NCI-H1694 (cell line): ENCODE measurements at places on chromosomes 1 and 21.

DNA sequence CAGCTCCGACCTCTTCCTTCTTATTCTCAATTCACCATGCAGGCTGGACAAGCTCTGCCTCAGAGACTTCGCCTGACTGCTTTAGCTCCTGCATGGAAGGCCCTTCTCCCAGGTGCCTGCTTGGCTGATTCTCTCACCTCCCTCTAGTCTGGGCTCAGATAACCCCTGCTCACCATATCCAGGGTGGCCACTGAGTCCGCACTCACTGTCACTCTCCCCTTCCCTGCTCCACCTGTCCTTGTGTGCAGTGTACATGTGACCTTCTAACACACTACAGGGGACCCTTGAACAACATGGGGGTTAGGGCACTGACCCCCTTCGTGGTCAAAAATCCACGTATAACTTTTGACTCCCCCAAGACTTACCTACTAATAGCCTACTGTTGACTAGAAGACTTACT is 14.4 kb upstream of the GALNT2 start:
- DNase-seq = no peak

DNA sequence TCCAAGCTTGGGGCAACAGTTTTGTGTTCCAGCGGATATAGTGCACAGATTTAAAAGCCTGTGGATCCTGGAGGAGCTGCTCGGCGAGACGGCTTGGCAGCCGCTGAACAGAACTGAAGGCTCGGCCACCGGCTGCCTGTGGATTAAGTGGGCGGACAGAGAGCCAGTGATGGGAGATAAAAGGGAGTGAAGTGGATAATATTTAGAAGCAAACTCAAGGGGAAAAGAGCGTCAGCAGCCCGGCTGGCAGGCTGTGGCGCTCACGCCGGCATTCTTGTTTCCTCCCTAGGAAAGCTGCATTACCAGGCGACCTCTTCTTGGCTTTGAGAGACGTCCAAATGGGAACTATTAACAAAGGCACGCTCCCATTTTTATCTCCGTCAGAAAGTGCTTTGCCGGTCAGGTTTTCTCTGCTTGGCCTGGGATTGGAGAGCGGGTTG is 10.4 kb downstream of the TRABD2B start:
- DNase-seq = no peak

DNA sequence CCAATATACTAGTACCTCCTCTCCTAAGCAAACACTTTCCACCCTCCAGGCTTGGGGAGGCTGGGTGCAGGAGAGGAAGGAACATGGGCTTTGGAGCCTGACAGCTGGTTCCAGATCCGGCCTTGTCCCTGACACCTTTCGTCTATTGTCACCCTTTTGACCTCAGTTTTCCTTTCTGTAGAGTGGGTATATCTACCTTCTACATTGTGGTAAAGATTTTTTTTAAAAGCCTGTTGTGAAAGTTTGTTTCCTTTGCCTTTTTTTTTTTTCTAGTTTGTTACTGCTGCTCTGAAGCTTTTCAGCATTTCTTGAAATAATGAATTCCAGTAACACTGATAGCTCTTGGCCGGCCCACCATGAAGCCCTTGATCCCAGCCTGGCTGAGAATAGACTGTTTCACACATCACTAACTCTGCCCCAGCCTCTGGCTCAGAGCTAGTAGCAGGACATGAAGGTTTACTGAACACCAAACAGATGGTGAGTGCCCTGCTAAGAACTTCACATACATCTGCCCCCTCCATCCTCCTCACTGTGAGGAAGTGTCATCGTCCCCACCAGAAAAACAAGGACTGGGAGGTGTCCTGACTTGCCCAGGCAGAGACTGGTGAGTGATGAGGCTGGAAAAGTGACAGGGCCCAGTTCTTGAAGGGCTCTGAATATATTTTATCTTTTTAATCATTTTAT is 33.0 kb upstream of the ID3 start:
- peak; percentile 81 for DNase-seq

DNA sequence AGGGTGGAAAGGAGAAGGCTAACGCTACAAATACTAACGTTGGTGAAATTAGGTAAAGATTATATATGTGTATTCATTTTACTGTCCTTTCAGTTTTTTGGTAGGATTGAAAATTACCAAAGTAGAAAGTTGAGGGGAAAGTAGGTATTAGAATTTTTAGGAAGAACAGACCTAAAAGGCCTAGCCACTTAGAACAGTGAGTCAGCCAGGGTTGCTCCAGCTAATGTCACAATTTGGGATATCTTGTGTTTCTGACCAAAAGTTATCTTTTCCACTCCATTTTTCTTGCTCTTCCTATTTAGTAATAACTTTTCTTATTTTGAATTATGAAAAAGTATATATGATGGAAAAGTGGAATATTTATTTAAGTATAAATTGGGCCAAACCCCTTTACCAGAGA is 40.1 kb downstream of the F3 start:
- DNase-seq = no peak

- DNase-seq = no peak
These were observed 25.8 kb upstream of the PPT1 start for GRCh38 chr1:40122855-40123254.

- no peak for DNase-seq
These were observed 14.7 kb downstream of the OBSCN start for GRCh38 chr1:228222548-228222947.

DNA sequence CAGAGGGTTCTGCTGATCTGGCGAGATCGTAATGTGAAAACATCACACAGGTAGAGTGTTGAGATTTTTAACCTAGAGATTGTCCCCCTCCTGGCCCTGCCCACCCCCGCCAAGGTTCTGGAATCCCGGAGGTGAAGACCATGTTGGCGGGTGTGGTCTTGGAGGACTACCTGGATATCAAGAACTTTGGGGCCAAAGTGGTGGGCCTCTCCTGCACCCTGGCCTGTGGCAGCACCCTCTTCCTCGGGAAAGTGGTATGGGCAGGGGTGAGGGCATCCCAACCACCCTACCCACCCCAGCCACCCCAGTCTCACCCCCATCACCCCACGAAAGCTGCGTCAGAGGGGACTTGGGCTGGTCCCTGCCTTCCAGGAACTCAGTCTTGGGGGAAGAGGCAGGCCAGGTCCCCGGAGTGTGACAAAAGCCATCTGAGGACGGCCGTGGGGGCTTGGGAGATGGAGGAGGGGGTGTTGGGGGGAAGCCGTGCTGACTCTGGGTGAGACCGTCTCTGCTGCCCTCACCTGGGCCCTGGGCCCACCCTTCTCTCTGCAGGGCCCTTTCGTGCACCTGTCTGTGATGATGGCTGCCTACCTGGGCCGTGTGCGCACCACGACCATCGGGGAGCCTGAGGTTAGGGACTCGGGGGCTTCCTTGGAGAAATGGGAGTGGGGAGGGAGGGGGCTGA is 4.4 kb downstream of the CLCNKB start:
- no peak for DNase-seq

- DNase-seq = no peak
These were observed 154.3 kb upstream of the USP24 start for GRCh38 chr1:55369474-55369873.

DNA sequence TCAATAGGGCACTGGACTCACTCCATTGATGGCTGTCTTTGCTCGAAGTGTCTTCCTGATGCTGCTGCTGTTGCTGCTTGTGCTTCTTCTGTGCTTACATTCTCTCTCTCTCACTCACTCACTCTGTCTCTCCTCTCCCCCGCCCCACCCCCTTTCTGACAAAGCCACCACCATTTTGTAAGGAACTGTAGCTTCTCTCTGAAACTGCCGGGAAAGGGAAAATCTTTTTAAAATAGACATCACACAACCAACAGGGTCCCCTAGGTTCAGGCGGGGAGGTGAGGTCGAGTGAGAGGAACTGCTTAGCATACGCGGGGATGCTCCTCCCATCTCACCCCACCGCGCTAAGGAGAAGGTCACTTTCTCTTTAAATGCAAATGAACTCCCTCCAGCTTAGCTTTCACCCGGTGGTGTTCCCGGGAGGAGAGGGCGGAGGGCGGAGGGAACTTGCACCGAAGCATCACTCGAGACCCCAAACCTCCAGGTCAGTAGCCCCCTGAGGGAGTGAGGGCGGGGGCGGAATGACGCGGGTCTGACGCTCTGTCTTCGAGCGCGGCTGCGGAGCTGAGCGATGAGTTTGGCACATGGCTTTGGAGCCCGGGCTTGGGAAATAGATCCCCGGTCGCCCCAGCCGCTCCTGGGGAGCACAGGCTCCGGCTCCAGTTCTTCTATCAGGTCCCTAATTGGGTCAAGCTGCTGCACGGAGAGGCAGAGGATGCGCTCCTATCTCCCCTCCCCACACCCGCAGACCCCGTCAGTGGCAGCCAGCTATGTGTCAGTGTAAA is at the start of gene CCDC28B:
TSS of gene CCDC28B (plus strand) at position 370 of the 785 bp plus-strand sequence. CDS start 1,341 bp downstream, outside the sequence.
- no peak for DNase-seq

DNA sequence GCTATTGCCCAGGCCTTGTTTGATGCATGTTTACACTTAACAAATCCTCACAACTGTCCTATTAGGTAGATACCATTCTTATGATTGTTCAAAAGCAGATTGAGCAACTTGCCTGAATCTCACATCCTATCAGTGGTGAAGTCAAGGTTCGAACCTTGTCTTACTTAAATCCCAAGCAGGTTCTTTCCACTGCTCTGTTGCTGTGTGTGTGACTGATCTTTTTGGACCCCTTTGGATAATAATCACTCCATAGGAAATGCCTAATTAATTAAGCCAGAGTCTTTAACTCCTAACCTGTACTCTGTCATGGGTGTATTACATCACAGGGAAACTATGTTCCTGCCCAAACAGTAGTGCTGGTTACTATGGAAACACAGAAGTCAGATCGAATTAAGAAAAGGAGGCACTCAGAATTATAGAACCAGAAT is 84.2 kb downstream of the SPATA46 start:
- DNase-seq = no peak

DNA sequence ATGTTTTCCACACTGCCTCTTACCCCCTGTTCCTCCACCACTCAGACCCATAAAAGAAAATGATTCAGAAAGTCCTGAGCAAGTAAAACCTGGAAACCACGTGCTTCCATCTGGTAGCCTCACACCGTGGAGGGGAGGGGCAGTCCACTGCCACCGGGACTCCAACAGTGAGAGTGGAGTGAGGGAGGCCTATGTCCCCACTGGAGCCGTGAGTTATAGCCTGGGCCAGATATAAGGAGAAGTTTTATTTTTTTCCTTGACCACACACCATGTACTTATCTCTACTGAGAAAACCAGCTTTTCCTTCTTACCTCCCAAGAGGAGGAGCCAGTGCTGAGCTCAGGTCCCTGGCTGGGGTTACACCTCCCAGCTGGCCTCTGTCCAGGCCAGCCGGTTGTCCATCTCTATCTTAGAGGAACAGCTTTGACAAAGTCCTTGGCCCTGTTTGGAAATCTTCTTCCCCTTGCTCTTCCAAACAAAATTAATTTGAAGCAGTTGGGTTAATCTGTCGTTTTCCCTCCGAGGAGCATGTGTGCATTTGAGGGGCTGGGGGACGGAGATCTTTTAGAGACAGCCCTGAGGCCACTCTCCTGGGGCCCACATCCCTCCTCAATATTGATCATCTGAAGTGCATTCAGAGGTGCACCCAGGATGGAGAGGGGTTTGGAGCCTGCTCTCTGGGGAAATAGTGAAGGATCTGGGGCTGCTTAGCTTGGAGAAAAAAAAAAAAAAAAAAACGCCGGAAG is 49.1 kb upstream of the SERBP1 start:
- no peak for DNase-seq

- DNase-seq = no peak
These were observed 318.3 kb downstream of the RRAGC start for GRCh38 chr1:38541223-38541622.

DNA sequence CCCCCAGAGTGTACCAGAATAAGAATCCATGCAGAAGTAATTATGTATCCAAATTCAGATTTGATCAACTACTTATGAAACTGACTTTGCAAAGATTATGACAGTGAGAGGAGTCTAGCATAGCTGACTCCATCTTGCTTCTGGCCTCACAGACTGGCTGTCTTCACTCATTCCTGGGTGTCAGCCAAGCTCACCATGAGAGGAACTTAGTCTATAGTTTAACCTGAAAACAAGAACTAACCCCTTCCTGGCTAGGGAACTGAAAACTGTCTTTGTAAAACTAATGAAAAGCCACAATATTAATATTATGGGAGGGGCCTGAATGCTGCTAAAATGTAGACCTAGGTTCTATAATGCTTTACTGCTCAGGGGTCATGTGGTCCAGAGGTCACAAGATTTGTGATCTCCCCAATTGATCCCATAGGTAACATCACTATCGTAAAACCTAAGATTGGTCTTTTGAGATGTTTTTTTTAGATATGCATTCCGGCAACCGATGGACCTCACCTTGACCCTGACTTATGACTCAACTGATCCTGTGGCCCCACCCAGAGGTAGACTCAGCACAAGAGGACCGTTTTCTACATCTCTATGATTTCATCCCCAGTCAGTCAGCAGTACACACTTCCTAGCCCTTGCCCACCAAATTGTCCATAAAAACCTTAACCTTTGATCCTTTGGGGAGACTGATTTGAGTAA is 55.2 kb downstream of the ATP1B1 start:
- no peak for DNase-seq

DNA sequence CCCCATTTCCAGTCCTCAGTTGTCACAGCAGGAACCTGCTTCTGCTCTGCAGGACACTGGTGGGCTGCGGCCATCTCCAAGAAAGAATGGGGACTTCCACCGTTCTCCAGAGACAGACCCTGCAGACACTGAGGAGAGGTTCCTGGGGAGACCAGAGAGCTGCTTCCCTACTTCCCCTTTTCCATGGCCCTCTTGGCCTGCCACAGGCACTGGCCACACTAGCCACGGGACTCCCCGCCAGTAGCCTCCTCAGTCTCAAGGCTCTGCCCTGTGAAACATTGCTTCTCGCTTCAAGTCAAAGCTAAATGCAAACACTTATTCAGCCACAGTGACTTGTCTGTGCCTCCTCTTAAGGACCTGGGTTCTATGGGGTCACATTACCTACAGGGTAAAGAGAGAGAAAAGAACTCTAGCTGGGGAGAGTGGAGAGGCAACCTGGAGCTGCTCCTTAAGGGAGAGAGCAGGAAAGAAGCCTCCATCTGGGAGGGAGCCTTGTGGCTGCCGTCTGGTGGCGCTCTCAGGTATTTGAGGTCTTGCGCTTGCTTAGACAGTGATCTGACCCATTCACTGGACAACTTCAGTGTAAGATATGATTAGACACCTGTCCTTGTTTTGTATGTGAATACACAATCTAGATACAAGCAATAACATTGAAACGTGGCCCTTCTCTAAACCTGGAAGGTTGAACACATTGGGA is 5.4 kb upstream of the SLAMF8 start:
- DNase-seq = no peak

GRCh38 chr1:109131800-109132199 is 17.9 kb downstream of the ELAPOR1 start:
- DNase-seq = no peak

- DNase-seq = peak; percentile 55
These were observed 53.1 kb upstream of the GPR37L1 start for GRCh38 chr1:202069662-202070061.

DNA sequence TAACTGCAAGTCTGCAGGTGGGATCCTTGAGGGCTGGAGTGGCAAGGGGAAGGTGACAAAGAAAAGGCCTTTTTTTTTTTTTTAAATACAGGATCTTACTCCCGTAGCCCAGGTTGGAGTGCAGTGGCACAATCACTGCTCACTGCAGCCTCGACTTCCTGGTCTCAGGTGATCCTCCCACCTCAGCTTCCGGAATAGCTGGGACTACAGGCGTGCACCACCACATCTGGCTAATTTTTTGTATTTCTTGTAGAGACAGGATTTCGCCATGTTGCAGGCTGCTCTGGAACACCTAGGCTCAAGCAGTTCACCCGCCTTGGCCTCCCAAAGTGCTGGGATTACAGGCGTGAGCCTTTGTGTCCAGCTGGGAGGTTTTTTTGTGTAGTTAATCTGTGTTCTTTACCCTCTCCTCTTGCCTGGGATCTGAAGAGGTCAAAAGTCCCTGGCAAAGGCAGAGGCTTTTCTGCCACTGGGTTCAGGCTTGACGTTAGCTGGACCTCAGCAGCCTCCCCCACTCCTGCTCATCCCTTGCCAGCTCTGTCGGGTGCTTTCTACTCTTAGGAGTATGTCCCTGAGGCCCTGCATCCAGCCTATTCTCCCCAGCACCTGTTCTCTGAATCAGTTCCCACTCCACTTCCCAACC is 5.2 kb downstream of the IL6R start:
- no peak for DNase-seq
